ENCODE measurements at places on chromosomes 2 and 18. TPM values are rescaled to one million over a fixed set of nuclear protein-coding genes. Genes with fewer than 3 reads are reported as not detected.

The CRYGC gene
- total RNA-seq, result not detected

The CCDC74B gene
- 0.66 TPM for total RNA-seq

The GEN1 gene
- 33.2 TPM for total RNA-seq

The METTL5 gene
- total RNA-seq, result 58.8 TPM

The RAX gene
- total RNA-seq, result not detected

The ASPRV1 gene
- total RNA-seq, result 0.14 TPM

The ADRA2B gene
- not detected for total RNA-seq

The ABHD1 gene
- 0.13 TPM for total RNA-seq

The DOK1 gene
- 6.9 TPM for total RNA-seq

The PARD6G gene
- total RNA-seq, result 1.6 TPM

The ANKRD30B gene
- total RNA-seq, result not detected

The LYG2 gene
- total RNA-seq, result not detected

The DES gene
- total RNA-seq, result not detected

The SLC16A14 gene
- 0.13 TPM for total RNA-seq

The AMER3 gene
- total RNA-seq, result not detected

The SCN3A gene
- total RNA-seq, result not detected

The G6PC2 gene
- total RNA-seq, result not detected

The WDR54 gene
- 37.7 TPM for total RNA-seq

The PRR30 gene
- total RNA-seq, result not detected

The PDE1A gene
- 0.27 TPM for total RNA-seq

The FKBP7 gene
- 25.5 TPM for total RNA-seq

The GDF7 gene
- total RNA-seq, result 2.5 TPM

The UGT1A9 gene
- not detected for total RNA-seq

The GPR39 gene
- total RNA-seq, result not detected

The VAMP8 gene
- 28.9 TPM for total RNA-seq

The STPG4 gene
- 0.13 TPM for total RNA-seq

The GPR35 gene
- 0.13 TPM for total RNA-seq

The LRP2 gene
- total RNA-seq, result under 0.01 TPM

The ELOA2 gene
- total RNA-seq, result not detected

The CDH7 gene
- total RNA-seq, result not detected

The ANO7 gene
- 1.7 TPM for total RNA-seq

The KLHL30 gene
- total RNA-seq, result not detected
